Stimulated activated CD4-positive, alpha-beta T cell treated with anti-CD3 and anti-CD28 coated beads, Interleukin-1b, Interleukin-23, amount 100 ng/mL, for 1 hour (primary cell): ENCODE measurements at places on chromosomes 3 and 15.

GRCh38 chr3:55252921-55253320 is 234.2 kb downstream of the WNT5A start:
- DNase-seq: no peak

GRCh38 chr3:40848421-40848820 is 323.7 kb downstream of the ZNF621 start:
- no peak for DNase-seq

DNA sequence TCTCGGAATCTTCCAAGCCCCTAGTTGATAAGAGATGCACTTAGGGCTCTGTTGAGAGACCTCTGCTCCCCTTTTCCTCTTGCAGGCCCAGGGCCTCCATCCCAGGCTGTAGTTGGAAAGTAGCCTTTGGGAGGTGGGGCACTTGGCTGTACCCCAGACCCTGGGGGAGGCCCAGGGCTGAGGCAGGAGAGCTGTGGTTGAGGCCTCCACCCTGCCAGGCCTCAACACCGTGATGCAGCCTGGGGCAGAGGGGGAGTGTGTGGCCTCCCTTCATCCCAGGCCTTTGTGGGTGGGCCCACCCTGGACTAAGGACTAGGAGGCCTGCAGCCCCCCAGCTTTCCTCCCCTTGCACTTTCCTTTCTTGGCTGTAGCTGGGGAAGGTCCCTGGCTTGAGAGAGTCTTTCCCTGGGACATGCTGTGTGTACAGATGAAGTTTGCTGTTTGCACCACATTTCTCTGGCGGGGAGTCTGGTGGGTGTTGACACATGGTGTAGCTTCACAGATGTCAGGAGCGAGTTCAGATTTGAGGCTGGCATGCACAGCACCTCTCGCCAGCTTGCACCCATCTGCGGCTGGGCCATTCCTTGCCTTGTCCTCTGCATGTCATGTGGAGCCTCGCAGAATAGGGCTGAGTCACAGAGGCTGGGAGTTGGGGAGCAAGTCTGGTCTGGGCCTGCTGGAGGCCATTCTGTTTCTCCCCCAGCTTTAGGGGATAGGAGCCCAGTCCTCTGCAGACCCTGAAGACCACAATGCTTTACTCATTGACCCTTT is 13.7 kb downstream of the PLEKHO2 start:
- DNase-seq: no peak

- no peak for DNase-seq
Observed at GRCh38 chr3:5305684-5305989, 118.1 kb downstream of the EDEM1 start.

DNA sequence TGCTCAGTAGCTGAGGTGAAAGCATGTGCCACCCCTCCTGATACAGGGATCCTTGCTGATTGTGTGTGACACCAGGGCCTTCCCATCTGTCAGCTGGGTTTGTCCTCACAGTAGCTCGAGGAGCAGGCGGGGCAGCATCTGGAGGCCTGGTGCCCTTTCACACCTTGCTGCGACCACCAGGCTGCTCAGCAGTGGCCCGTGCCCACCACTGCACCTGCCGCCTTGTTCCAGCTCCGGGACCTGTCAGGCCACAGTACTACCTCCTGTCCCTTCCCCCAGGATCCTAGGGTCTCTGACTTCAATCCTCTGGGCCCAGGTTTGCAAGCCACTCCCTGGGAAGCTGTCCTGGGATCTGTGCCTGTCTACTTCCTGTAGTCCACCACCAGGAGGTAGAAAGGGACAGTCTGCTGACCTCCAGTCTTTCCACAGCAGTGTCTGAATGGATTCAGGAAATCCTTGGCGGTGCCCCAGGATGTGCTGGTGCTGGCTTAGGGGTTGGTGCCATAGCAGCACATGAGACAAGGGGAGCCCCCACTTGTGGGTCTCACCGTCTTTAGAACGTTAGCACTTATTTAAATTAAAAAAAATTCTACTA is 27.5 kb downstream of the APBA2 start:
- DNase-seq: no peak

DNA sequence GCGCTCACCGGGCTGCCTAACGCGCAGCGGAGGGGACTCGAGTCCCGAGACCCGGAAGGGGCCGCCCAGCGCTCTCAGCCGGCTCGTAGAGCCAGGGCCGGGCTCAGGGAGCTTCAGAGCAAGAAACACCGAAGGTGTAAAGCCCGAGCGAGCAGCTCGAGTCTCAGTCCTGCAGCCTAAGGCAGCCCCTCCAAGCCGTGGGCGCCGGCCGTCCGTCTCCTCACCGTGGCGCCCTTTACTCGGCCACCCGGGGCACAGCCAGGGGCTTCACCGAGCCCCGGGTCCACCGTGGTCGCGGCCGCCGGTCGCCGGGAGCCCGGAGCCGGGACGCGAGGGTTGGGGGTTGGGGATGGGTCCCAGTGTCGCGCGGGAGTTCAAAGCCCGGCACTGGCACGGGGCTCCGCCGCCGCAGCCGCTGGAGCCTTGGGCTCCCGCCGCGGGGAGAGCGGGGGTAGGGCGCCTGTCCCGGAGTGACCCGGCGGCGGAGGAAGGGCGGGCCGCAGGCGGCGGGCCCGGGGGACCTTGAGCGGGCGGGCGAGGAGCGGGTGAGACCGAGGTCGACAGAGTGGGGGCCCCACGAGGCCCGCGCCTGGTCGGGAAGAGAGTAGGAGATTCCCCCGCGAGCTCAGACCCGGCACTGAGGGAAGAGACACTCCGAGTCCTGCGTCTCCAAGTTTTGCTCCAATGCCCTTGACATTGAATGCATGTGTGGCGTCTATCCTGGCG is 26.9 kb upstream of the THRB start:
- DNase-seq: no peak

GRCh38 chr3:17741621-17742101 is 770 bp downstream of the TBC1D5 start:
- DNase-seq: no peak

GRCh38 chr3:45124352-45124751 is 21.8 kb downstream of the CDCP1 start:
- no peak for DNase-seq

DNA sequence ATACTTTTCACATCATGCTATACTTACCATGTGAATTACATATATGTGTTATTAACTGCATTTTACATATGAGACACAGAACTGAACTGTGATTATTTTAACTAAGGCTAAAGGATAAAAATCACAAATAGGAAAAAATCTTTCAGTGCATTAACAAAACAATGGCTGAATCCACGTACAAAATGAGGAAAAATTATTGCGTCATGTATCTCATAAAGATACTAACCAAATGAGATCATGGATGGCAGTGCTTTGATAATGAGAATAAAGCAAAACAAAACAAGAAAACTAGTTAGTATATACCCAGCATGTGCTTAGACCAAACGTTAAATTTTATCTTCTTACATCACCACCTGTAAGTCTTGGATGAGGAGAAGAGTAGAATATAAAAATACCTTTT is 66.0 kb downstream of the SCAPER start:
- no peak for DNase-seq

DNA sequence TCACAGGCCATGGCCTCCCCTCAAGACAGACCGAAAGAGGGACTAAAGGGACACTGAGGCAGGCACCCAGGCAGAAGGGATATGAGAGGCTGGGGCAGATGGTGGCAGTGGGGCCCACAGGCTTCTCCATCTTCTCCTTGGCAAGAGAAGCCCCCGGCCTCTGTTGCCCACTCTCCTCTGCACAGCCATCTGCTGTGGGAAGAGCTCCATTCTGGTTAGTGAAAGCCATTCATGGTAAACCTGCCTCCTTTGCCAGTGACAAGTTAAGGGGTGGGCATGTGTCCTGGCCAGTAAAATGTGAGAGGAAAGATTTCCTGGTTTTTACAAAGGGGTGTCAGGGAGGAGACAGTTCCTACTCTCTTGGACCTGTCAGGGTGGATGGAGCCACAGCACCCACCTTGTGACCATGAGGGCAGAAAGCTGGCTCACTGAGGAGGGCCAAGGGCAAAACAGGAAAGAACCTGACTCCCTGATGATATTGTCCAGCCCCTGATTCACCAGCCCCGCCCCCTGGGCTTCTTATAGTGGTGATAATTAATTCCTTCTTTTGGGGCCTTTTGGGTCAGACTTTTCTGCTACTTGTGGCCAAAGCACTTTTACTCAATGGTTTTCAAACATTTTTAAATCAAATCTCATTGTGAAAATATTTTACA is 130.4 kb upstream of the SMAD3 start:
- no peak for DNase-seq

GRCh38 chr15:36429707-36430106 is 149.7 kb upstream of the CDIN1 start:
- DNase-seq: no peak

DNA sequence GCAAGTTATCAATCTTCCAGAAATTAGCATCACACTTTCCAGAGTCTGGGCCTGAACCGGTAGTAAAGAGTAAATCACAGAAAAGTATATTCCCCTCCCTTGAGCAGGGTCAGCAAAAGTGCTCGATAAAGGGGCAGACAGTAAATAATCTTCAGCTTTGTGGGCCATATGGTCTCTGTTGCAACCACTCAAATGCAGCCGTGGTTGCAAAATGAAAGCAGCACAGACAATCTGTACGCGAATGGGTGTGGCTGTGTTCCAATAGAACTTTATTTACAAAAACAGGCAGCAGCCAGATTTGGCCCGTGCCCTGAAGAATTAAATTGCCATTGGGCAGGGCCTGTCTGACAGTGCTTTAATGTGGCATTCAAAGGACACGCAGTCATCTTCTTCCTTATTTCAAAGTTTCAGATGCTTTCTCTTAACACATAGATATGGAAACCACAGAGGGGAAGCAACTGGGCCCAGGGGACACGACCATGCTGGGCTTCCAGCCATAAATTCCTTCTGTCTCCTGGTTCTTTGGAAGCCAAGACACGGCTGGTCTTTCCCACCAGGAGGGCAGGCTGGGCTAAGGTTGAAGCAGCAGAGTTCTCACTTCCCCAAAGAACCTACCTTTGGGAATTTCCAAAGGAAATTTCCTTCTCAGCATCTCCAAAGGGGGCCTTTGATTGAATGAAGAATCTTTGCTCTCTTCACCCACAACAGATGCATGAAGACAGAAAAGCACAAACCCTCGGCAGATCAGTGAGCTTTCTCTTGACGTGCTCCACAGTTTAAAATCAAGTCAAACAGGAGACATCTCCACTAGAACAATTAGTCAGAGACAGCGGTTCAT is 489.8 kb upstream of the PROK2 start:
- no peak for DNase-seq

GRCh38 chr3:89488800-89489580 is 381.6 kb downstream of the EPHA3 start:
- DNase-seq: no peak

DNA sequence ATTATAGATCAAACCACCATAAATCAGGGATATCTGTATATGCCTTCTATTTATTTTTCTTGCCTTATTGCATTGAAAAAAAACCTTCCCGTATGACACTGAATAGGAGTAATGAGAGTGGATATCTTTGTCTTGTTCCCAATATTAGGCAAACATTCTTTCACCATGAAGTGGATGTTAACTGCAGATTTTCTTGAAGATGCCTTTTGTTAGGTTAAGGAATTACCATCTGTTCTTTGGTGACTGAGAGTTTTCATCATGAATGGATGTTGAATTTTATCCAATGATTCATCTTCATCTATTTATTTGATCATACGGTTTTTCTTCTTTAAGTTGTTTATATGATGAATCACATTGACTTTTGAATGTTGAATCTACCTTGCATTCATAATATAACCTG is 47.1 kb upstream of the MECOM start:
- no peak for DNase-seq

GRCh38 chr3:28050885-28051284 is 190.5 kb upstream of the CMC1 start:
- peak; percentile 0 for DNase-seq

DNA sequence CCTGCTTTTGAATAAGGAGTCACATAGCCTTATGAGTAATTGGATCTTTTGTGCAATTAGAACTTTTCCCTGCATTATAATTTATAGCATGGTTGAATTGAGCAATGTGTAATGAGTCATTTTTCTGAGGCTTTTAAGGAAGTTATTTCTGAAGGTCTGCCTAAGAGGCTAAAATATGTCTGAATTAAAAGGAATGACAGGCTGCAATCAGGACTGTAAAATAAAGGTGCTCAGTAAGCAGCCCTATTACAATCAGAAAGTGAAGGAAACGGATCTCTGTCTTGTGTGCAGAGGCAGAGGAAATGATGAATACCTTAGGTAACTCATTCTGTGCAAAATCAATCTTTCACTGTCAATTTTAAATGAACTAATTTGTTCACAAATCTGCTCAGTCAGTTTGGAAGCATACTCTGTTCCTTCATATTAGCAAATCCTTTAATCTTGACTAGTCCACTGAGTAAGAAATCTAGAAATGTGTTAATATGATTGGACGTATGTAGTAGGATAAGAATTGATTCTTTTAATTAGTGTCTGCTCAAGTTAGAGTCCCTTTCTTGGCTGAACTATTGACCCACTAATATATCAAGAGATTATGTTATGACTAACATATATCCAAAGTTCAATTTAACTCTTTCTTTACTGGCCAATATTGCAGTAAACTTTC is 290.1 kb downstream of the ZIC1 start:
- DNase-seq: no peak

- DNase-seq: no peak
Observed at GRCh38 chr15:100114571-100114970, 227.2 kb downstream of the ADAMTS17 start.

DNA sequence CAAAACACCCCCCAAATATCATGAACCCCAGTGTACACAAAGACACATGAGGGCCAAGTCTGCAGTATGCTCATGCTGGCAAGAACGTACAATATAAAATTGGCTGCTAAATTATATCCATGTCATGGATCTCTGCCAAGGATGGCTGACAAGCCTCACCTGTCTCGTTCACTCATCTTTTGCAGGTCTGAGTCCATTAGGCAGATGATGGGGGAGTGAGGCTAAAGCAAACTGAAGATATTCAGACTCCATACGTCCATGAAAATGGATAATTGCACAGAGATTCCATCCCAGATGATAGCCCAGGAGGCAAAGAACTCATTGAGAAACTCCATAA is 122.3 kb upstream of the PTPRG start:
- DNase-seq: no peak

DNA sequence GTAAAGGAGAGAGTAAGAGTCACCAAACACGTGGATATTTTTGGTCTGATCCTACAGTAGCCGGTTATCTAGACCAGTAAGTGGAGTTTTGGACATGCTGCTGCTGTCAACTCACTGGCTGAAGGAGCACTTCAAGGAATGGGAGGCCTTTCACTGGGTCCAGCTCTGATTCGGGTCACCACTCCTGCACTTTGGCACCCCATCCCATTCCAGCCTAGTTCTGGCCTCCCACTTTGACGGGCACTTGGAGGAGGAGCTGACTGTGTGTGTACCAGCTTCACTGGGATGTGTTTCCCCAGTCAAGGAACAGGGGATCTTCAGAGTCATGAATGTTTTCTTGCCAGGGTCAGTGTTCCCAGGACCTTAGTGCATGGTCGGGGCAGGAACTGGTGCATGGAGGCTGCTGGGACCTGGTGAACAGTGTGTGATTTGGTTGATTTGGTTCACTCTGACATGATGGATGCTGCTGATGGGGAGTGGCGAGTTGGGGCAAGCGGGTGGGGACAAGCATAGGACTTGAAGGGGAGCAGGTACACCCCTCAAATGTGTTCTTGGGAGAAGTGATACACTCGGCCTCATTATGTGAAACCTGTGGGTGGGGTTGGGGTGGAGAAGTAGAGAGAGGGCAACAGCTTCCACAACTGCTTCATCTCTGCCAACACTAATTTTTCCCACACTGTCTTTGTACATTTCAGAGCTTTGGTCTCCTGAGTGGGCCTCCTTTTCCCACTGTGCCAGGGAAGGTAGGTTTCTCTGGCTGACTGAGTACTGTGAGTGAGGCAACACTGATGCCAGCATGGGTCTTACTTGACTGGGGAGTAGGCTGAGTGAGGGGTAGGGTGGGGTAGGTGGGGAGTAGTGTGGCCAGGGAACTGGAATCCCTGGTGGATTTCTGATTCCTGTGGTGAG is 64.0 kb downstream of the RGMA start:
- no peak for DNase-seq

- DNase-seq: no peak
Observed at GRCh38 chr15:40108061-40108854, 421 bp downstream of the BMF start.
